CD4-positive, alpha-beta T cell treated with Interleukin-12 subunit alpha and Interleukin-12 subunit beta, for 1 hour (primary cell): ENCODE measurements at places on chromosomes 4 and X.

DNA sequence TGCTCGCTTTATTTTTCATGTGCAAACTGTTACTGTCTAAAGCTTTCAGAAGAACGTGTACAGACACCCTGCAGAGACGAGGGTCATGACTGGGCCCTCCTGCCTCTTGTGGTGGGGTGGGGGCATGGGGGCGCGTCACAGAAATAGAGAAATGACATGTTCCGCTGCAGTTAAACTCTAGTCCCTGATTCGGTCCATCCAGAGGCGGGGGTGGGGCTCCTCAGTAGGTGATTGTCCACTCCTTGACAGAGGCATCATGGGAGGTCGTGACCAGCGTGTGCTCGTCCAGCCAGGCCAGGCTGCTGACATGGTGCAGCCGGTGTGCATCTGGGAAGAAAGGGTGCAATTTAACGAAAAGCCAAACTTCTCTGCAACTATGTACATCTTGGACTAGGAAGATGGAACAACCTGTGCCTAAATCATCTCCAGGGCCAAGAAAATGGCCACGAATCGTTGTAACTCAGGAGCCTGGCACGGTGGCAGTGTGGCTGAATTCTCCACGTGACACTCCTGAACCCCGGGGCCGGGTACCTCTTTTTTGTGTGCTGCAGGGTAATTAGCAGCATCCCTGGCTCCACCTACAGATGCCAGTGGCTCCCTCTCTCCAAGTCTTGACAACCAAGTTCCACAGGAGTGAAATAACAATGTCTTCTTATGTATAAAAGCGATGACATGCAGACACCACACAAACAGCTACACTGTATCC, 41.3 kb downstream of the WDR1 start:
- DNase-seq, result no peak

- no peak for DNase-seq
These were observed 63.5 kb upstream of the WDR1 start for GRCh38 chr4:10179957-10180602.

DNA sequence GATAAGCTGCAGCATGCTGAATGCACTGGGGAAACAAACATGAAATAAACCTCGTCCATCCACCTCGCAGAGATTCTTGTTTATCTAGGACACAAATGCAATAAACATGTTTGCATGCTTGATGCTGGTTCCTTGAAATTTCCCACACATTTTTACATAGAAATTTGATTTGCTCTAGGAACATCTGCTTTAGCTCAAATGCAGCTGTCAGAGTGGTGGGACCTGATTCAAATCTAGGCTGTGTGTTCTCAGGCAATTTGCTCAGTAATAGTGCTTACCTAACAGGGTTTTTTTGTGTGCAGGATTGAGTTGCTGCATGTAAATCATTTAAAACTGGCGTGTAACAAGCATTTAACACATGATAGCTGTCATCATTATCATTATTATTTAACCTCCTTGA, 293.1 kb downstream of the QDPR start:
- DNase-seq, result no peak

DNA sequence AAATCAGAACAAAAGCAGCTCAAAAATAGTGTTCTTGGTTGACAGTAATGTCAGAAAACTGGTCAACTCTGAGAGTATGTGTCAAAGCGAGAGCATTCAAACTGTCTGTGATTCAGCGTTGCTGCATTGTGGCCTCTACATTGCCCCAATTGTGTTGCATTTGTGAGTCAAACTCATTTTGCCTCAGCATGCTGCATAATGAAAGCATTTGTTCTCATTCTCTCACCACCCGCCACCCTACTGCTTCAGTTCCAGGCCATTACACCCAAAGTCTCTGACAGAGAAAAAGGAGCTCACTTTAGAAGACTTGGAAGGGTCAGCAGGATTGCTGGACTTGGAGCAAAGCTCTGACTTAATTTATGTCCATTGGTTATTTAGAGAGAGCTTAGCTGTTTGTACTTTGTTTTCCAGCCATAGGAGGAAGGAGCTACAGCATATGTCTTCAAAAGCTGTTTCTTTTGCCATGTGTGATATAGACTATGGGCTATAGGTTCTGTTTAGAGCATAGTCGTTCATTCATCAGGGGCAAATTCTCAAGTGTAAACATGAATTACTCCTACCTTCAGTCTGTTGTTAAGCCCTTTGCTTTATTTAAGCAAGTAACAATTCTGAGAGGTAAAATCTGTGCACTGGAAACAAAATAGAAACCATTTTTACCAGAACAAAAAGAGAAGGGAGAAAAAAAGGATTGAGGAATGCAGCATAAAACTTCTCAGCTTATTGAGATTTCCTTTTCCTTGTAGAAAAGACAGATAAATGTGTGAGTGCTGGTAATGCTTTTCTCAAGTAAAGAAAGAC, 153.4 kb upstream of the ANK2 start:
- no peak for DNase-seq

DNA sequence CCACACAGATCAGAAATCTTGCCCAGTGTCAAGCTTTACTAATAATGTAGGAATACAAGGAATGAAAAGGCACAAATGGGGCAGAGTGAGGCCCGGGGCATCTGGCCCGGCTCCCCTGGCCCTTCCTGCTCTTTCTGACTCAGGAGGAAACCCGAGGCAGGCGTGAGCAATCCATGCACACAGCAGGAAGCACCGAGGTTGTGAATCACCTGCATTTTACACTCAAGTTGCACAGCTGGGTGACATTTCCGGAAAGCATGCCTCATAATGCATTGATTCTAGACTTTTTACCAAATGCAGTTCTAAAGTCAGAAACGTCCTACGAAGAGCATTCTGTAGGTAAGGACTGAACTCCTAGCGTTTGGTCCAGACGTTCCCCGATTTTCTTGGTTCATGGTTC, 38.9 kb downstream of the PRIMPOL start:
- DNase-seq, result no peak
